ENCODE measurements at places on chromosomes 13 and 19. TPM values are rescaled to one million over a fixed set of nuclear protein-coding genes. Genes with fewer than 3 reads are reported as not detected.

DNA sequence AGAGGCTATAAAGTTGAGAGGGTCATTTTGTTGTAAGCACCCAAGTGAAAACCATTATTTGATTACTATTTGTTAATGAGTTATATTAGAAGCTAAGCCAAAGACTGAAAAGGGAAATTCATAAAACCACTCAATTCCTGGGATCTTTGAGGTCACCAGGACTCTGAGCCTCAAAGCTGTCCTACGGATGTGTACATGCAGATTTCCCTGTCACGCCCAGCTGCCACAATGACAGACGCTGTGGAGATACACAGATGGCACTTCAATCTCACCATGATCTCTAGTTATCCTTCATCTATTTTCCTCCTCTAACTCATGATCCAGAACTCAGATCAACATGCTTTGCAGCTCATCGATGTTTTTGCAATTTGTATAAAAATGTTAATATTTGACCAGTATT is 403.5 kb upstream of the MIR17HG start:
- no peak for DNase-seq

DNA sequence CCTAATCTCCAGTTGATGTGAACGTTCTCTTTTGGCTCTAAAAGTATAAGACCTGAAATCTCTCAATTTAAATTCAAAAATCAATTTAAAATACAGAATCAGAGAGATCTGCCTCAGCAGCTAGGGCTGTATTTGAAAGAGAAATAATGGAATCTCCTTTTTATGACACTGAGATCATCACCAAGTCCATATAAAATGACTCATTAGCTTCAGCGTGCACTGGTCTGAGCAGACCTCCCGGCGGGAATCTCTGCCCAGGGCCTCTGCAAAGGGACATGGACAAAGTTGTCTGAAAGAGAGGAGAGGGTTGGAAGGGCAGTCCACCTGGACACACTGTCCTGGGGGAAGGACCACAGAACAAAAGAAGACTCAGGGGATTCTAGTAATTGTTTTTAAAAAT is 855.6 kb downstream of the EFNB2 start:
- no peak for DNase-seq

GRCh38 chr13:45781553-45782326 is 69.8 kb downstream of the SIAH3 start:
- DNase-seq = peak; percentile 47

DNA sequence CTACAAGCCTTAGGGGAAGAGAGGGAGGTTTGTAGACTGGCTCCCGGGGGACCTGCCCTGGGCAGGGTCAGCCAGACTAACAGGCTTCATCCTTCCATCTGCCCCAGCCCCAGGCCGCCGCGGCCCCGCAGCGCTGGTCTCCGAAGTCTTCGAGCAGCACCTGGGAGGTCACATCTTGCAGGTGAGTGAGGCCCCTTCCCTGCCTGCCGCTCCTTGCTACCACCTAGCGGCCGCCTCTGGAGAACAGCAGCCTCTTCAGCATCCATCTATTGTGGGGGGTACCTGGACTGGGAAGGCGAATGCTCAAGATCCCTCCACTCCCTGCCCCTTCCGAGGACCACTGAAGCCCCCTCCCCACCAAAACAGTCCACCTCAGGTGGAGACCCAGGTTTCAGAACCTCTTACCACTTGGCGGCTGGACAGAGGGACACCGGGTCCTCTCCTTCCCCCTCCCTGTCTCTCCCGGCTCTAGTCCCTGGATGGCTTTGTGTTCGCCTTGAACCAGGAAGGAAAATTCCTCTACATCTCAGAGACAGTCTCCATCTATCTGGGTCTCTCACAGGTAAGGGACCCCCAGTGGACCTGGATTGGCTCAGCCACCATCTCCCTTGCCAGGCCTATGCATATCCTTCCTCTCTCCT is 12.7 kb downstream of the NPAS1 start:
- DNase-seq = peak; percentile 39

- no peak for DNase-seq
Measured at GRCh38 chr13:32657309-32657708, 71.1 kb downstream of the PDS5B start.

DNA sequence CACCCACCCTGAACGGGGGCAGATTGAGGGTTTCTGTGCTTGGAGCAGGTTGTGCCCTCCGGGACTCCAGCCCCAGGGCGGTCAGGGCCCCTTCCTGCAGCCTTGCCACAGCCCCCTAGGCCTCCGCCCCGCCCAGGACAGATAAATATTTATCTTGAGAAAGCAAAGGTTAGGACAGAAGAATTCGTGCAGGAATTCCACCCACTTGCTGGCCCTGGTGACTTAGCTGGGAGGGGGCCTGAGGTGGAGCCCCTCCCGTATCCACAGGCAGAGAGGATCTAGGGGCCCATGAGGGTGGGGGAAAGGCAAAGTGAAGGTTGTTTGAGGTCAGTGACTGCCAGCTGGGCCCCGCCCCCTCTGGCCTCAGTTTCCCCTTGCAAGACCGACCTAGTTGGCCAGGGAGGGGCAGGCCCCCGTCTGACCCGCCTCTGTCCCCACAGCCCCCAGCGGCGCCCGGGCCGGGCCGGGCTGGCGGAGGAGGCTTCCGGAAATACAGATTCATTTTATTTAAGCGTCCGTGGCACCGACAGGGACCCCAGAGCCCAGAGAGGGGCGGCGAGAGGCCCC is 5.2 kb downstream of the MIDN start:
- DNase-seq = peak; percentile 82

DNA sequence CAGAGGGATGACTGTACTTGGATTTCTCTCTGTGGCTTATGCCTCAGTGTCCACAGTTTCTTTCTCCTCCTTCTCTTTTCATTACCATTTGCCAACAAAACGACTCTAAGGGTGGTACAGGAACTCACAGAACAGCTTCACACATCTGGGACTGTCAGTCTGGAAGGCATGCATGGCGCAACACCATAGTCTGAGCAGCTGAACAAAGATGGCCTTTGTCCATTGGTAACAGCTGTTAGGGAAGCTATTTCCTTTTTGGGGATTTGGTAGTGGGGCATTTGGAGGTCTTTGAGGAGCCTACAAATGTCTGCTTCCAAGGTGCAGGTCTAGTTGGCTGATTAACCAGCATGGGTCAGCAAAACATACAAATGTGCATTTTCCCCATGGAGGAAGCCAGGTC is 81.4 kb upstream of the PCDH8 start:
- DNase-seq = no peak

DNA sequence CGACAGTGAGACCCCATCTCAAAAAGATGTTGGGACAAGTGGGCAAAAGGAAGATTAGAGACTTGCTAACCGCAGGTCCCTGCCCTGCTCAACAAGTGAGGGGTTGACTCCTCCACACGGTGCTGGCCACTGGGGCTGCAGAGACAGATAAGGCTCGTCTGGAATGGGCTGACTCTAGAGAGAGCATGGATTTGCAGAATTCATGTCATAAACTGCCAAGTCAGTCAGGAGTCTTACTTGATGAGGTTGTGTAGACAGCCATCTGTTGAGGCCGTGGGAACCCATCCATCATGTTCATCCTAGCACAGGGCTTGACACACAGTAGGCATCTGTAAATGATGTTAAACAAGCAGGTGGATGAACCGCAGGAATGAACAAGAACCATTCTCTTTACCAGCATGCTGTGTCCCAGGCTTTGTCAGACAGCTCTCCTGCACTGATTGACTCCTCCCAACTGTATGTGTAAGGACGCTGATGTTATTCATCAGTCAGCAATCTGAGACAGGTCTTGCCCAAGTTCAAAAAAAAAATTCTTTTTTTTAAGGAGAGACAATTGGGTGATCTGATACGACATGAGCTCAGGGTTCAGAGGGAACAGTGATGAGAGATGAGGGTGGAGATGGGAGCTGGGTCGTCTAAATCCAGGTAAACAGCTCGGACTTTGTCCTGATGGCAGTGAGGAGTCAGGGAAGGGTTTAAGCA is 8.8 kb downstream of the PAF1 start:
- no peak for DNase-seq

- no peak for DNase-seq
Measured at GRCh38 chr13:34038541-34039068, 220.7 kb downstream of the RFC3 start.

GRCh38 chr13:70043685-70044084 is 63.9 kb upstream of the ATXN8OS start:
- no peak for DNase-seq

DNA sequence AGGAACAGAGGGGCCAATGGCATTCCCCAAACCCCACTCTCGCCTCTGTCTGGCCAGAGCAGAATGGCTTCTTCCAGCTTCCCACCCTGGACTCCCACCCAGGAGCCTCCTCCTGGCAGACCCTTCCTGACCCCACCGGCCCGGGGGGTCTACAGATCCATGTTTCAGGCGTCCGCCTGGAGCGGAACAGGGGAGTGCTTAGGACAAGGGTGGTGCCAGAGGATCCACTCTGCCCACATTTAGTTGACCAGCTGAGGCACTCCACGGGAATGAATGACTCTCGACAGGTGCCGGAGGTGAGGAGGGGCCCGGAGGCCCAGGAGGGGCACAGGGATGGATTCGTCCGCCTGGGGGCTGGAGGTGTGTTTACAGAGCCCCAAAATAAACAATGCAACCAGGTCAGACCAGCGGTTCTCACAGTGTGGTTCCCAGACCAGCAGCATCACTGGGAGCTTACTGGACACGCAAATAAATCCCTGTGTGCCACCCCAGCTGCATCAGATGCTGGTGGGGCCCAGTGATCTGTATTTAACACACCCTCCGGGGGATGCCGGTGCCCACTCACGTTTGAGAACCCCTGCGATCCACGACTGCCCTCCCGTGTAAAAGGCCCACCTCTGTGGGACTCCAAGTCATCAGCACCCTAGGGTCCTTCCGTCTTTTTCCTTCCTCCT is 15.1 kb upstream of the NCCRP1 start:
- no peak for DNase-seq

GRCh38 chr13:108113407-108113806 is 101.9 kb downstream of the LIG4 start:
- no peak for DNase-seq

DNA sequence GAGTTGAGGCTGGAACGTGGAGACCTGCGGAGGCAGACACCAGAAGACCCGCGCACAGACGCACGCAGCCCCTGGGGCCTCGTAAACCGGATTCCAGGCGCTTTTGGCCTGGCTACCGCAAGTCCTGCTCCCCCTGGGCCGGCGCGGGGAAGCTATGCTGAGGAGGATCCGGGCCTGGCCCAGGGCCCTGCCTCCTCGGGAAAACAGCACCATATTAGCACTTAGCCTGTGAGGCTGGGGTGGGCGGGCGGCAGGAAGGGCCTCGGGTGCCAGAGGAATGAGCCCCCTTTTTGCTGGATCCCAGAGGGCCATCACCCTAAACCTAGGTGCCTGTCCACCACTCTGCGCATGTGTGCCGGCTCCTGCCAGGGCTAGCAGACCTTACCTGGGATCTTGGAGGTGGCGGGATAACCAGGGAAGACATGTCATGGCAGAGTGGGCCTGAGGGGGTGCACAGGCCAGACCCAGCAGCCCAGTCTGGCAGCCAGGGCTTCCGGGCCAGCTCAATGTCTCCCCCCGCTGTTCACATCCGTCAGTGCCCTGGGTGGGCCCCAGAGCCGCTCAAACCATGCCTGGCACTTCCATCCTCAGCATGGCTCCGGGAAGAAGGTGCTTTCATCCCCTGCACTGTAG is 7.3 kb downstream of the ELOF1 start:
- DNase-seq = no peak

DNA sequence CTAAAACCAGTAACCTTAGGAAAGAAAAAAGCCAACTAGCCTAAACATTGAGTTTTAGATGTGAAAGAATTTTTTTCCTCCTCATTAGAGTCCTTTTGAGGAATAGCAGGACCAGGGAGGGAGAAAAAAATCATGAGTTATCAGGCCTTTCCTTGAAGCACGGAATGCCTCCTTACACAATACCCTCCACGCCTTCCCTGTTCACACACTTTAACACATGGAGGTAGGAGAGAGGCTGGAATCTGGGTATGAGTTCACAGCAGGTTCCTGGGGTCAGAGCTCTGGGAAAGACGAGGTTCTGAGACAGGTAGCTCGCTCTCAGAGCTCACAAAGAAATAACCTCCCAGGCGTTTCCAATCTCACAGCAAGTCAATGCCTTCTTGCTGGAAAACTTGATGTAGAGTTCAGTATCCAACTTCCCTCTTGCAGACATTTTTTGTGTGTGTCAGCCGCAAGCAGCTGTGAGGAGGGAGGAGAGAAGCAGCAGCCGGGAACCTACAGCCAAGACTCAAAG is 716 bp downstream of the ZNF573 start:
- DNase-seq = no peak

DNA sequence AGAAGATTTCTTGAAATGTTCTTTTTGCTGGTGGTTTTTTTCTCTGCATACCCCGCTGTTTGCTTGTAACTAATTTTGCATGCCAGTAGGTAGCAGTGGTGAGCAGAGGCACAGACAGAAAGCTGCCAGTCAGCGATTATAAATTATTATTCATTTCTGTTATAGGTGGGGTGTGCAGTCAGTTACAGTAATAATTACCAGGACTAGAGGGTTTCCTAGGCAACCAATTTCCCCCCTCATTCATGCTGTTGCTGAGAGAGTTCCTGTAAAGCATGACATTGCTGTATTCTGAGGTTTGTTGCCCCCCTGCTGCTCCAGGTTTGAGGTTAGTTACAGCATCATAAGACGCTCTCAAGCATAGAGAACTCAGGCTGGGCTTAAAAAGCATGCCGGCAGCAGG is 104.5 kb downstream of the URI1 start:
- DNase-seq = no peak

DNA sequence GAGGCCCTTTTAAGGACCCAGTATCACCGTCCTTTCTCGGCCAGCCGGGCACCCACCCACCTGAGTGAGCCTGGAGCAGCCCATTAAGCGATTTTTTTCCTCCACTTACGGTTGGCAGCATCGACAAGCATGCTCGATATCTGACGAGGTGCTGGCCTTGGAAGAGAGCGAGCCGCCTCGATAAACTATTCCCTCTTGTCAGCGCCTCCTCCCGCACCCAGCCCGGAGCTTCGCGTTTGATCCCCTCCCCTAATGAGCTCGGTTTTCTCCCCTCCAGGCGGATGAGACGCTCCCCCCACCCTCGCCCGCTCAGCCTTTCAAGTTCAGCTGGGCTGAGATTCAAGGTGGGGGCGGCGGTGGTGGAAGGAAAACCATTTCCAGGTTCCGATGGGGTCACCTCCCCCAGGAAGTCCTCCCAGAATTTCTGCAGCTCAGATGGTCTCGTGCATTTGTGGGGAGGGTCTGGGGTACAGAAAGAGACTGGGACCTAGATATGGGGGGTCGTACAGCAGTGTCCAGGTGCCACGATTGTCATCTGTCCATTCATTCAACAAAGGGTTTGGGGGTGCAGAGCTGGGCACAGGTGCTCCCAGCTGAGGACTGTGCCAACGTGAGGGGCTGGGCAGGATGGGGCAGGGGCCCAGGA is 18.9 kb upstream of the ONECUT3 start:
- DNase-seq = no peak

DNA sequence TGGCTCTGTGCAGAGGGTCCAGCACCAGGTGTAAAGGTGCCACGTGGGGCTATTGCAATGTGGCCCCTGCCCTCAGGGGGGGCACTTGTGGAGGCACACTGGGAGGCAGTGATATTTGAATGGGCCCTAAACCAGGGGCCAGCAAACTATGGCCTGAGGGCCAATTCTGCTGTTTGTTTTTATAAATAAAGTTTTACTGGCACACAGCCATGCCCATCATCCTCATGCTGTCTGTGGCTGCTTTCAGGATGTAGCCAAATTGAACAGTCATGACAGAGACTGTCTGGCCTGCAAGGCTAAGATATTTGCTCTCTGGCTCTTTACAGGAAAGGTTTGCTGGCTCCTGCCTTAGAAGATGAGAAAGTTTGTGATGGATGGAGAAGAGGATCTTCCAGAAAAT is 33.9 kb upstream of the RANBP3 start:
- DNase-seq = no peak

GRCh38 chr13:41488124-41488523 is 30.8 kb downstream of the RGCC start:
- DNase-seq = no peak

The OR10H1 gene
- not detected for total RNA-seq

The SIX5 gene
- total RNA-seq = 3.2 TPM

The LIPE gene
- total RNA-seq = 0.68 TPM

The ZIC5 gene
- total RNA-seq = 0.12 TPM

The CCNA1 gene
- 4.5 TPM for total RNA-seq

All from H4 (cell line).